Bronchial epithelial cell (primary cell): ENCODE measurements at places on chromosomes 4 and X. TPM values are rescaled to one million over a fixed set of nuclear protein-coding genes. Genes with fewer than 3 reads are reported as not detected.

GRCh38 chr4:15947684-15948083 is 9.1 kb upstream of the FGFBP1 start:
- DNase-seq = peak; percentile 48

GRCh38 chr4:184447664-184448063 is 26.7 kb downstream of the IRF2 start:
- peak; percentile 58 for DNase-seq

- peak; percentile 15 for DNase-seq
Measured at GRCh38 chr4:180950377-180950776, 1292.8 kb upstream of the TENM3 start.

DNA sequence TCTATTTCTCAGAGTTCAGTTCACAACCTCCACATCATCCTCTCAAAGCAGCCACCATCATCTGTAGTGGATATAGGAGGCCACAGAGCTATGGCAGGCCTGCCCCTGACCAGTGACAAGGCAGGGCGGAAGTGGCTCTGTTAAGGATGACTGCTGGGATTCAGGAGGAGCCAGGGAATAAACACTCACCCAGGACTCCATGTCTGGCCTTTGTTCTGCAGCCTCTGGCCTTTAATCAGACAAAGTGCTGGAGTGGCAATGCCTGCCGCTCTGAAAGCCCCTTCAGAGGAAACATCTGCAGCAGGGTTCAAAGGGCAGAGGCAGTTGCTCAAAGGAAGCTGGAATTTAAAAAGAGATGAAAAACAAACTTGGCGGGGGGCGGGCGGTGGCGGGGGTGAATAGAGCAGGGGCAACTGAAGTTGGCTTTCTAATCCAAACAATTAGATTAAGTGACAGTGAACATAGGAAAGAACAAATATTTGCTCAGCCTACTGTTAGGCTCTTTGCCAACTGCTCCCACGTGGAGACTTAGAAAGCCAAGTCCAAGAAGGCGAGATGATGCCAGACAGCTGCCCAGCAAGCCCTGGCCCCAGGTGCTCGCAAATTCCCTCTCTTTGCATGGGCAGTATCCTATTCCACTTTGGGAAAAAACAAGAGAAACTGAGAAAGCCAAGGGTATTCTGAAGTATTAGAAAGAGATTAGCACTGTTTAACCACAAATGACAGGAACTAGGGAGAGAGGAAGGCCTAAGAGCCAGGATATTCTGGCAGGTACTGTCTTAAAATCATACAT is 5.5 kb downstream of the MPP1 start:
- DNase-seq = peak; percentile 24

GRCh38 chrX:43349363-43349762 is 306.7 kb upstream of the MAOA start:
- peak; percentile 51 for DNase-seq

- DNase-seq = no peak
Measured at GRCh38 chr4:45385306-45385705, 659.0 kb upstream of the GNPDA2 start.

DNA sequence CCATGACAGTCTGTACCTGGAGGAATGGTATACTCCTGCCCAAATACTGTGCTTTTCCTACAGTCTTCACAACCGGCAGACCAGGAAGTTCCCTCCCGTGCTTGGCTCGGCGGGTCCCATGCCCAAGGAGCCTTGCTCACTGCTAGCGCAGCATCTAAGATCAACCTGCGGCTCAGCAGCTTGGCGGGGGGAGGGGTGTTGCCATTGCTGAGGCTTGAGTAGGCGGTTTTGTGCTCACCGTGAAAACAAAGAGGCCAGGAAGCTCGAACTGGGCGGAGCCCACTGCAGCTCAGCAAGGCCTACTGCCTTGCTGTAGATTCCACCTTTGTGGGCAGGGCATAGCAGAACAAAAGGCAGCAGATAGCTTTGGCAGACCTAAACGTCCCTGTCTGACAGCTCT is 152.7 kb downstream of the TEX11 start:
- no peak for DNase-seq

UTP3 gene
- total RNA-seq = 15.0 and 18.2 TPM in 2 replicates

CSAG1 gene
- not detected in 2 replicates for total RNA-seq

PRRG3 gene
- not detected in 2 replicates for total RNA-seq

ARHGEF38 gene
- 0.26 TPM in 1 of 2 replicates, not detected in the other for total RNA-seq
